COR-L47 (cell line): ENCODE measurements at places on chromosomes 2 and 18.

- DNase-seq = no peak
Measured at GRCh38 chr2:75064691-75065396, 106.4 kb downstream of the POLE4 start.

- no peak for DNase-seq
Measured at GRCh38 chr18:30965237-30965636, 77.3 kb downstream of the DSC3 start.

DNA sequence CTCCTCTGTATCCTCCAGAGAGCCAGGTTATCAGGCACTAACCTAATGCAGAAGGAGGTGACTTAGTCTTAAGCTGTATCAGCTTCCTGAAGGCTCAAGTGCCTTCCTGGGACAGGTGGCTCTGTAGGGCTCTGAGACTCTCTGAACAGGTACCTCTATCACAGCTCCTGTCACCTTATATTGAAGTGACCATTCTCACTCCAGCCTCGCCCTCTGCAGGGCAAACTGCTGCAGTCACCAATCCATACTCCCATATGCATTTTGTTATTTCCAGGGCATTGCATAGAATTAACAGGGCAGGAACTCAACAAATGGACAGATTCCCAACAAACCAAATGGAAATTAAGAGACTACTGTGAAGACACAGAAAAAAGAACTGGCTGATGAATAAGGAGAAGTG, 203.0 kb upstream of the REV1 start:
- DNase-seq = no peak

DNA sequence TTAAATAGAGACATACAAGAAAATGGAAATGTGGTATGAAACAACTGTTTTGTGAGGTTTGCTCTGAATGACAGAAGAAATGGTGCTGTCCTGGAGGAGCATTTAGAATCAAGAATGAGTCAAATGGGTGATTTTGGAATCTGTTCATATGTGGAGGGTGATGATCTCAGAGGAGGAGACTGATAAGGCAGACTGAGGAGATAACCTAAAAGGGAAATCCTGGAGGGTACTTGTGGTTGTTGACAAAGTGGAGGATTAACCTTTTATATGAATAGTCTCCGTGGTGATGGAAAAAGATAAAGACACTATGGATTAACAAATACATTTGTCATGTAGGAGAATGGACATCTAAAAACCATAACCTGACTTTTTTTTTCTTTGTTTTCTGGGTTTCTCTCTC, 74.1 kb downstream of the MMADHC start:
- DNase-seq = no peak

DNA sequence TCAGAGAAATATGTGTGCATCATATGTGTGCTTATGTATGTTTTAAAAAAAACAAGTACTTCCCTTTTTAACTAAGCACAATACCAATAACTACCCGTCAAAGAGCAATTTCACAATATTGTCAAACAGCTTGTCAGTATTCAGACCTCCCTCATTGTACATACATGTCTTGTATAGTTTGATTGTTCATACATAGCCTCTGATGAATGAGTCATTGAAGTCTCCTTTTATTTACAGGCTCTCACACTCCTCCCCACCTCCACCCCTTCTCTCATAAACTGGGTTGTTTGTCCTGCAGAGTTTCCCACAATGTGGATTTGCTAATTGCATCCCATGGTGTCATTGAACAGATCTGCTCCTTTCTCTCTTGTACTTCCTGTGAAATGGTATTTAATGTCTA, 132.8 kb upstream of the L3MBTL4 start:
- peak; percentile 23 for DNase-seq

DNA sequence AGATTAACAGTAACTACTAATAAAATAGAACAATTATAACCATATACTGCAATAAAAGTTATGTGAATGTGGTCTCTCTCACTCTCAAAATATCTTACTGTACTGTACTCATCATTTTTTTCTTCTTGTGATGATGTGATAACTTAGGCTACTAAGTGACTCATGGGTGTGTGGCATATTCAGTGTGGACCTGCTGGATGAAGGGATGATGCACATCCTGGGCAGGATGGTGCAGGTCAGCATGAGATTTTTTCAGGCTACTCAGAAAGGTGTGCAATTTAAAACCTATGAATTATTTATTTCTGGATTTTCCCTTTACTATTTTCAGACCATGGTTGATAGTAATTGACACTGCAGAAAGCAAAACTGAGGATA, 90.7 kb downstream of the NCKAP5 start:
- no peak for DNase-seq
